ENCODE measurements at places on chromosomes 13 and 19.

- DNase-seq = no peak
Observed at GRCh38 chr13:104297075-104297474, 1230.9 kb upstream of the SLC10A2 start.

- peak; percentile 4 for DNase-seq
Observed at GRCh38 chr19:51096473-51097165, 11.6 kb downstream of the CTU1 start.

DNA sequence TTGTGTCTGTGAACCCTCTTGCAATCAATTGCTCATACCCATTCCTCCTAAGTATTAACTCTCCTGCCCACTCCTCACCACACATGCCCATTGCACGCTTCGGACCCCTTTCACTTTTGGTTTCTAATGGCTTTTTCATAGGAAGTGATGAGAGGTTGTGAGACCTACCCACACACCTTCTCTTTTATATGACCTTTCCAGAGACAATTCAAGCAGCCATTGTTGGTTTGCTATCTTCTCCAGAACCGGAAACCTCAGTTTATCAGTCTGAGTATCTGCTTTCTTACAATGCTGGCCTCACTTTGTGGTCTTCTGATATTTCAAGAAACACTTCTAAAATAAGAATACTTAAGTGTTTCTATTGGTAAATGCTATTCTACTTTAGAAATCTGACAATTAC, 1550.8 kb upstream of the SLC10A2 start:
- no peak for DNase-seq

- no peak for DNase-seq
Observed at GRCh38 chr19:46351241-46352041, 4.6 kb downstream of the PPP5C start.

DNA sequence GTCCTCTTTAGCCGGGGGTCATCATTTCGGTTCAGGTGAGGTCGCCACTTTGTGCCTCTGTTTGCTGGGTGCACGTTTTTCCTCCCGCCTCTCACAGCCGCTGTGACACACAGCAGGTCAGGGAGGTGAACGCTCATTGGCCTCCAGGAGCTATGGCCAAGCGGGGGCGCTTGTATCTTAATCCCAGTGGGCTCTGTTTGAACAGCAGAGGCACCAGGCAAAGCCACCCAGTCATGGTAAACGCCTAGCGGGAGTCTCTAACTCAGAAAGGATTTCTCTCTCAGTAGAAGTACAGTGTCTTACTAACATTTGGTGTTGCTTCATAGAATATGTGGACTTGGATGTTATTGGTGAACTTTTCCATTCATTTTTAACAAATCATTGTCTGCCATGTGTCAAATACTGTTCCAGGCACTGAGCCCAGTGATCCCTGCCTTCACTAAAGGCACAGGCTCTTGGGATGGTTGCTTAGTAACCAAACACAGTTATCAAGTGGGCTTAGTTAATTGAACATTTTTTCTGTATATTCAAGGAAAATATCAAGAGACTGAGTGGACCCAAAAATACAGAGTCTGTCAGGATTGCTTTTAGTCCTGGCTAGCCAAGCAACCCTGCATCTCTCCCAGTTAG, 186.7 kb downstream of the STK24 start:
- no peak for DNase-seq

GRCh38 chr19:50187937-50188336, 15.5 kb upstream of the MYH14 start:
- DNase-seq = no peak

GRCh38 chr13:95387733-95388207, 86.5 kb upstream of the ABCC4 start:
- no peak for DNase-seq

GRCh38 chr19:5293612-5294378, 46.8 kb downstream of the PTPRS start:
- no peak for DNase-seq

- peak; percentile 52 for DNase-seq
Observed at GRCh38 chr13:98105929-98106336, 37.0 kb upstream of the FARP1 start.

DNA sequence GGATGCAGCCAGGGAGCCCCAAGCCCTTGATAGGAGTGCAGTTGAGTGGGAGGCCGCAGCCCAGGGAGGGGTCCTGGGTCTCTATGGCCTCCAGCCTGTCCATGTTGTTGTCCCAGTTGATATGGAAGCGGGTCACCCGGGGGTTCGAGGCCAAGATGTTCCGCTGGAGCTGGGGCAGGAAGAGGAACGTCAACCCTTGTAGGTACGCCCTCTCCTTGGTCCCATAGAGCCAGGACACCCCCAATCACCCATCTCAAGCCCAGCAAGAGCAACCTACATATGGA, 2.9 kb upstream of the PRKACA start:
- no peak for DNase-seq

DNA sequence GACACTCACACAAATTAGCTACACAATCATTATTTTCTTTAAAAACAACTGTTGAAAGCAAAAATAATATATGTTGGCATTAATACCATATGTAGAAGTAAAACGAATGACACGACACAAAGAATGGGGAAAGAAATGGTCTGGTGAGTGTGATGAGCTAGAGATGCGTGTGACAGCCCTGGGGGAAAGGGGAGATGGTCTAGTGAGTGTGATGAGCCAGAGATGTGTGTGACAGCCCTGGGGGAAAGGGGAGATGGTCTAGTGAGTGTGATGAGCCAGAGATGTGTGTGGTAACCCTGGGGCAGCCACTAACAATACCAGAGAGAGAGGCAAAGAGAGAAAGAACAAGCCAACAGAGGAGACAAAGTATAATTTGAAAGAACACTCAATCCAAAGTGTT, 22.3 kb upstream of the LAMP1 start:
- no peak for DNase-seq

DNA sequence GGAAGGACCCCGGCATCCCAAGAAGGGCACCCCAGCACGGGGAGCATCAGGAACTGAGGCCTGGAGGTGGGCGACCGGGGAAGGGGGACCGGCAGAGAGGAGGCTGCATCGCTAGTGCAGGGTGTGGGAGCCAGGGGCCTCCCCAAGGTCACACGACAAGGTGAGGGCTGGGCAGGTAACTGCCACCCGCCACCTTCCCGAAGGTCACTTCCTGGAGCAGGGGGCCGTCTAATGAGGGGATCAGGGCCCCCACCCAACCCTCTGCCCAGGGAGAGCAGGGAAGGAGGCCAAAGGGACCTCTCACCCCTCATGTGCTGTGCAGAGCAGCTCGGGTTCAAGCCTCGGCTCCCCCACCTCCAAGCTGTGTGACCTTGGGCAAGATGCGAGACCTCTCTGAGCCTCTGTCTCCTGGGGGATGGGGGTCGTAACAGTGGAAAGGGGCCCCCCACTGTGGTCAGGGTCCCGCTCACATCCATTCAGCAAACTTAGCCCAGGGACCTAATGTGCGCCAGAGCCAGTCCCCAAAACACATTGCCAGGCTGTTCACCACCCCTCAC, 6.0 kb downstream of the ZBTB7A start:
- DNase-seq = no peak

GRCh38 chr13:72368031-72368430, 359.4 kb downstream of the MZT1 start:
- DNase-seq = no peak

All from hematopoietic multipotent progenitor cell treated with erythropoietin and hydrocortisone succinate and interleukin-3 and kit ligand, for 15 days (in vitro differentiated cells).